ENCODE measurements at places on chromosomes 12 and 14.
A peak's percentile ranks its signal among the peaks of the same experiment; 100 is the strongest.

- peak; percentile 92 for DNase-seq
Observed at GRCh38 chr12:10211940-10212738, 538 bp upstream of the GABARAPL1 start.

DNA sequence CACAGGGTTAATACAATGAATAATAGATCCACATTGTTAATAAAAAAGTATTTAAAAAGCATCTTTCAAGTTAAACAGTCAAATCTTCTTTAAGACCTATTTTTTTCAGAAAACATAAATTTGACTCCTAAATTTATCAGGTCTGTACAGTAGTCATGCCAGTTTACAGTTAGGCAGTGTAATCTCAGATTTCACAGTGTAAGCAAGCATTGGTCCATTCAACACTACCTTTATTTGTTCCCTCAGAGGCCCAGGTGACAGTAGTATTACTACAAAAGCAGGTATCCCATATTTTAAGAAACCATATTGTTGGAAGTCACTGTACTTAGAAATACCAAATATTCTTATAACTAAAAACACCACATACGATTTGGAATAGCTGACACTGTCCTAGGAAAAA is 6.1 kb downstream of the ATP2B1 start:
- no peak for DNase-seq

- DNase-seq, result no peak
Observed at GRCh38 chr12:704516-705242, 41.4 kb upstream of the NINJ2 start.

DNA sequence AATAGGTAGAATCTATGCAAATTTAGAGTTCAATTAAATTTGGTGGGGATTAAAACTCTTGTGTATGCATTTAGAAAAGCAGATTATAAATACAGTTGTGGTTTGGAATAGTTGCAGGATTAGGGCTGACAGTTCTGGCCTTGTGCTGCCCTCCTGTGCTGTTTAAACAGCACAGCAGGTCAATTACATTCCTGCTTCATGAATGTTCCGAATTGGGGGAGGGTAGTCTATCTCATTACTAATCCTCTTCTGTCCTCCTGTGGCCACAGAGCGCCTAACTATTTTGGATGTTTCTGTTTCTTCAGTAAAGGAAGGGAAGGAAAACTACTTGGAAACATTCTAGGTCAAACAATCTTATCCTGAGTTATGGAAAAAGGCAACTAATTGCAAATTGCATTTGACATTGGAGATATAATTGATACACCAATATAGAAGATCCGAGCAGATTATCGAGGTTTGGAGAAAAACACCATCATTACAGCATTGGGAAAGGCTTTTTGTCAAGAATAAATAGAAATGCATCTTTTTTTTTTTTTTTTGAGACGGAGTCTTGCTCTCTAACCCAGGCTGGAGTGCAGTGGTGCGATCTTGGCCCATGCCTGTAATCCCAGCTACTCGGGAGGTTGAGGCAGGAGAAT is 8.7 kb upstream of the GPR19 start:
- peak; percentile 65 for DNase-seq

GRCh38 chr12:66217342-66217917 is 28.4 kb downstream of the IRAK3 start:
- no peak for DNase-seq

- DNase-seq, result peak; percentile 70
Observed at GRCh38 chr12:53751336-53752191, at the start of gene CISTR. Gene CISTR, minus strand, starts transcription at chr12:53751979.

- no peak for DNase-seq
Observed at GRCh38 chr12:65294641-65295262, 16.3 kb downstream of the MSRB3 start.

DNA sequence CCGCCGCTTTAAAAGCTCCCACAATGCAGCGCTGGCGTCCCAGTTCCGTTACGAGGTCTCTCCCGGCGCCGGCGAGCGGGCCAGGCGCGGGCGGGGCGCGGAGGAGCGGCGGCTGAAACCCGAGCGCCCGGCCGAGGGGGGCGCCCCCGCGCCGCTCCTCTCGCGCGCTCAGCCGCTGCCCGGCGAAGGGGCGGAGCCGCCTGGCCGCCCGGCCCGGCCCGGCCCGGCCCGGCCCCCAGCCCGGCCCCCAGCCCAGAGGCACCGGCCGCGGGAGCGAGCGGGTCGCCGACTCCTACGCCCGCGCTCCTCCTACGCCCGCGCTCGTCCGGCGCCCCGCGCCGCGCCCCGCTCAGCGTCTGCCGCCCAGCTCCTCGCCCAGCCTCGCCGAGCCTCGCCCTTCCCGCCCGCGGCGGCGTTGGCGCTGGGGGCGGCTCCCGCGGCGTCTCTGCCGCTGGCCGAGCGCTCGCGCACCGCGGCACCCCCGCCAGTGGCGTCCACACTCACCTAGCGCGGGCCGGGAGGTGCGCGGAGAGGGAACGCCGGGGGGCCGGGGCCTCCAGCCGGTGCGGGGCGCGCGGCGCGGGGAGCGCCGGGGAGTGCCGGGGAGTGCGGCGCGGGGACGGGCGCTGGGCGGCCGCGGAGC is at the start of gene RASSF8:
RASSF8 (plus strand) TSS at position 255 of the 643 bp plus-strand sequence. CDS start 96,662 bp downstream, outside the sequence.
- DNase-seq, result no peak

DNA sequence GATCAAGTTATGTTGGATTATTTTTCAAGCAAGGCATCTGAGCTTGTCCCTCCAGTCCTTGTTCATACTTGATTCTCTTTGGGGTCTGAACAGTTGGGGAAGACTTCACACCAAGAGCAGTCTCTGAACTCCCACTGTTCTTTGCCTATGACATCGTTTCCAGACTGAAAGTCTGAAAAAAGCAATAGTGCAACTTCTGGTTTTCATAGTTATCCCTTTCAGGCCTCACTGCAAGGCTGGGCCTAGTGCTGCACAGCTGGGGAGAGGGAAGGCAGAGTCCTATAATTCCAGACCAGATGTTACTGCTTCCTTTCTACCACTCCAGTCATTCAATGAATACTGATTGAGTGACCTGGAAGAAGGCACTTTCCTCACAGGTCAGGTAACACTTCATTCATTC is 187.1 kb upstream of the CCND2 start:
- DNase-seq, result no peak

DNA sequence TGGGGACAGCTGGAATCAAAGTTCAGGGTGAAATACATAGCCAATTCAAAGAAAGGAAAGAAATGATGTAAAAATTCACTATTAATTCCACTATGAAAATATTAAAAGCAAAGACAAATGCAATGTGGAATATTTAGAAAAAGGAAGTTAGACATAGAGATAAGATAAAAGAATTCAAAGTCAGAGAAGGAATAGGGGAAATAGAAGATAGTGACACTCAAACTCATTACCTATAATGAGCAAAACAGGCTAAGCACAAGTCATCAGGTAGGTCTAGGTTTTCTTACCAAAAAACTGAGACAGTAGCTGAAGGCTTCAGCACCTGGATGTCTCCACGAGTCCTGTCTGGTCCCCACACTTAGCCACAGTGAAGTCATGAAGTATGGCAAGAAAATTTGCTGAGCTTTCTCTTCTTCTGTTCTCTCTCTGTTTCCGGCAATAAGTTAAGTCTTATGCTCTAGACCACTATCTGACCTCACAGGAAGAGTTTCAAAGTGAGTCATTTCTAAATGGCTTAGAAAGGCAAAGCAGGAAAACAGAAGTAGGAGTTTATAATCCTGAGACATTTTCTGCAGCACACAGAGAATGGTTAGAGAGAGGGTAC is at the start of gene C3AR1:
C3AR1 (minus strand) TSS at position 369 of the 604 bp plus-strand sequence. CDS start 6,174 bp downstream, outside the sequence.
- DNase-seq, result peak; percentile 57
